Right renal pelvis (tissue), 4 donors: ENCODE measurements at places on chromosomes 3 and 15. TPM values are rescaled to one million over a fixed set of nuclear protein-coding genes. Genes with fewer than 3 reads are reported as not detected.

The SGO1 gene
- polyA plus RNA-seq = 11.4 TPM

The NAA80 gene
- 10.5 TPM for polyA plus RNA-seq

The PRICKLE2 gene
- 20.3 TPM for polyA plus RNA-seq

The RBP2 gene
- polyA plus RNA-seq = not detected

The CHRFAM7A gene
- 2.5 TPM for polyA plus RNA-seq

The HGD gene
- polyA plus RNA-seq = 75.7 TPM

The ARPP19 gene
- 156 TPM for polyA plus RNA-seq

The PLCB2 gene
- polyA plus RNA-seq = 7.9 TPM

The TGM4 gene
- 0.06 TPM for polyA plus RNA-seq

The PRKCD gene
- 25.5 TPM for polyA plus RNA-seq

The CLDN1 gene
- 79.7 TPM for polyA plus RNA-seq

The GALNT15 gene
- polyA plus RNA-seq = 3.2 TPM

The SLITRK3 gene
- polyA plus RNA-seq = 0.93 TPM

The SPTSSB gene
- polyA plus RNA-seq = 6.6 TPM

The ZIC4 gene
- not detected for polyA plus RNA-seq

The OPA1 gene
- 77.3 TPM for polyA plus RNA-seq

The C3orf20 gene
- 0.27 TPM for polyA plus RNA-seq

The AEN gene
- polyA plus RNA-seq = 6.5 TPM

The ADAMTS17 gene
- 1.9 TPM for polyA plus RNA-seq

The CLASP2 gene
- 57.7 TPM for polyA plus RNA-seq

The LIPH gene
- 1.0 TPM for polyA plus RNA-seq

The TPRG1 gene
- 0.57 TPM for polyA plus RNA-seq

The SLC51B gene
- polyA plus RNA-seq = 10.8 TPM

The OR4M2 gene
- polyA plus RNA-seq = not detected

The GOLGA8S gene
- 0.79 TPM for polyA plus RNA-seq

The B3GALNT1 gene
- 42.9 TPM for polyA plus RNA-seq

The SACM1L gene
- polyA plus RNA-seq = 56.0 TPM

The NUSAP1 gene
- polyA plus RNA-seq = 94.5 TPM

The NUDT16 gene
- polyA plus RNA-seq = 43.2 TPM

The PLA2G4F gene
- polyA plus RNA-seq = 28.5 TPM

The PPP1R14D gene
- polyA plus RNA-seq = 0.55 TPM

The GATM gene
- 218 TPM for polyA plus RNA-seq

The GP9 gene
- 1.2 TPM for polyA plus RNA-seq

The RARB gene
- 47.0 TPM for polyA plus RNA-seq

The LDHAL6B gene
- 0.31 TPM for polyA plus RNA-seq

The TFRC gene
- polyA plus RNA-seq = 57.4 TPM

The MAP1A gene
- polyA plus RNA-seq = 8.9 TPM

The WHAMM gene
- 11.0 TPM for polyA plus RNA-seq

The GRAMD1C gene
- polyA plus RNA-seq = 34.7 TPM

The MKRN2OS gene
- polyA plus RNA-seq = 0.64 TPM

The CLSTN2 gene
- 1.9 TPM for polyA plus RNA-seq

The DNAH12 gene
- 0.90 TPM for polyA plus RNA-seq
